DMS153 (cell line): ENCODE measurements at places on chromosomes 2 and 18.

- DNase-seq, result peak; percentile 52
Measured at GRCh38 chr18:41745166-41746049, 209.6 kb upstream of the PIK3C3 start.

DNA sequence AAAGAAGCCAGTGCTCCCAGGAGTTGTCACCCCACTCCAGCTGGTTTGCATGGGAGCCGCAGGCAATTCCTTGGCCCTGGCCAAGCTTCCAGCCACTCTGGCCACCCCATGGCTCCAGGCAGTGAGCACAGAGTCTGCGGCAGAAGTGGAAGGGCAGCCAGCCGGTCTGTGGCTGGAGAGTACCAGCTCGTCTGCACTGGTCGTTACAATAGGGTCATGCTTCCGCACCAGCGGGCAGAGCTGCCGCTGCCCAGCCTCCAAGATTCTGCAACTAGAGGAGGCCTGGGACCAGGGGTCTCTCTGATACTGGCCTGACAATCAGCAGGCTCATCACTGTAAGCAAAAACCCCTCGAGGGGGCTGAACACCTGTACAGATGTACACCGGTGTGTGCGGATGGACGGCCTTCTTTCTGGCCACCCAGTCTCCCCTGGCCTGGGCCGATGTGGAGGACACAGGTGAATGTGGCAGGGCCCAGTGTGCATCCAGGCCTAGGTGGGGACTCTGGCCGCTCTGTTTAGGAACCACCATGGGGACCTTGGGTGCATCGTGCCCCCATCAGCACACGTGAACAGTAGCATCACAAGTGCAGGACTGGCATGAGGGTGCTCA, 51.9 kb upstream of the ODC1 start:
- DNase-seq, result no peak

GRCh38 chr2:15640261-15640711, 48.6 kb downstream of the DDX1 start:
- no peak for DNase-seq

GRCh38 chr2:172833898-172834297, 98.3 kb downstream of the RAPGEF4 start:
- DNase-seq, result no peak

GRCh38 chr18:11146238-11146946, 3.0 kb downstream of the PIEZO2 start:
- DNase-seq, result no peak

DNA sequence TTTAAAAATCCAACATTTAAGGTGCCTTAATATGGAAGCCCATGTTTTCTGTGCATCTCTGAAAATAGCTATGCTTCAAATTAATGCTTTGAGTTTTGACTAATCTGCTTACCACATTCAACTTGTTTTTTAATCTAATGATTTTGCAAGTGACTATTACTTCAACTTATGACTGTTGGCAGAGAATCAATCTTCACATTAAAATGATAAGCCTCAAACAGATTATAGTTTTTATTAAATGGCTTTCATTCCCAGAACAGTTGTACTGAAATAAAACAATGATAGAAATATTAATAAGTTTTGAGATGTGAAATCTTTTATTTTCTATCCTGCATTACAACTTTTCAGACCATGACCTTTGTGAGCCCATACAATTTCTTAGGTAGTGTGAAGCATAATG, 347.5 kb downstream of the ZNF804A start:
- DNase-seq, result no peak

DNA sequence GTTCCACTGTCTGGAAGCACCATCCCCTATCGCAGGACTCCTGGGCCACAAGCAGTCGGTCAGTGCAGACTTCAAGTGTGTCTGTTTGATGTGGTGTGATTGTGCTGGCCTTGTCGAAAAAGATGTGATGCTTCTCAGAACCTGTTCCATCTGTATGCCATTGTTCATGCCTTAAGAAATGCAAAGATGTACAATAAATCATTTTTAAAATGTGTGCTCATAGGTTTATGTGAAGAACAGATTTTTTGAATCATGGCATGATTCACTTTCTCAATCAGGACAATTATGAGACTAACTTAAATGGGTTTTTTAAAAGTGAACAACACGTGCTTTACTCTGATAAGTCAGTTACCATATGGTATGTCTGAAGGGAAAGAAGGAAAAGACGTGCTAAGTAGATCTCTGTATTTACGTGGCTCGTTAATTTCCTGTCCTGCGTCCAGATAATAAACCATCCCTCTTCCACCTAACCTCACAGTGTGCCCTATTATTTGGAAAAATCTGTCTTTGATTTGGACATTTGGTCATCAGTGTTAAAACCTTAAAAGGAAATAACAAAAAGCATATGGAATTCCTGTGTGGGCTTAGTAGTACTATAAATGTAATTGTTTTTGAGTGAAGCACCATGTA, 54.9 kb downstream of the PRKRA start:
- DNase-seq, result no peak
